ENCODE measurements at places on chromosomes 5 and 9.

GRCh38 chr5:149037817-149038216, 25.0 kb downstream of the SH3TC2 start:
- DNase-seq: no peak

GRCh38 chr9:92720807-92721535, 43.7 kb downstream of the BICD2 start:
- no peak for DNase-seq

GRCh38 chr9:110933350-110934001, 104.8 kb downstream of the LPAR1 start:
- DNase-seq: no peak

- DNase-seq: no peak
Measured at GRCh38 chr9:117234103-117234502, 180.8 kb downstream of the ASTN2 start.

DNA sequence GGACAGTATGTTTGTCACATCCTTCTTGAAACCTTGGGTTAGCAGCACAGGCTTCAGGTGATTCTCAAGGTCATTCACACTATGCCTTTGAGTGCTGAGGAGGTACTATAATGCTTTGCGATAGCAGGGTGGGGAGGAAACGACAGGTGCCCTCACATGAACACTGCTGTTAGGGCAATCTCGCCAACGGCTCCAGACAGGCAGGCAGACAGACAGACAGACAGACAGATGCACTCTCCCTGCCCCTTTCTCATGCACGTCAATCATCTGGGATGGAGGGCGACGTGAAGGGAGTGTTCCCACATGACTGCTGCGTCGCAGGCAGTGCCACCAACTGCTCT, 82.9 kb downstream of the RAPGEF1 start:
- DNase-seq: no peak

GRCh38 chr9:123309611-123310010, 41.2 kb upstream of the STRBP start:
- DNase-seq: no peak

GRCh38 chr5:107359916-107360234, 310.9 kb downstream of the EFNA5 start:
- DNase-seq: no peak

- DNase-seq: no peak
Measured at GRCh38 chr9:125544988-125545651, 161.9 kb downstream of the MAPKAP1 start.

- DNase-seq: no peak
Measured at GRCh38 chr5:117829646-117830045, 1158.7 kb downstream of the DTWD2 start.

DNA sequence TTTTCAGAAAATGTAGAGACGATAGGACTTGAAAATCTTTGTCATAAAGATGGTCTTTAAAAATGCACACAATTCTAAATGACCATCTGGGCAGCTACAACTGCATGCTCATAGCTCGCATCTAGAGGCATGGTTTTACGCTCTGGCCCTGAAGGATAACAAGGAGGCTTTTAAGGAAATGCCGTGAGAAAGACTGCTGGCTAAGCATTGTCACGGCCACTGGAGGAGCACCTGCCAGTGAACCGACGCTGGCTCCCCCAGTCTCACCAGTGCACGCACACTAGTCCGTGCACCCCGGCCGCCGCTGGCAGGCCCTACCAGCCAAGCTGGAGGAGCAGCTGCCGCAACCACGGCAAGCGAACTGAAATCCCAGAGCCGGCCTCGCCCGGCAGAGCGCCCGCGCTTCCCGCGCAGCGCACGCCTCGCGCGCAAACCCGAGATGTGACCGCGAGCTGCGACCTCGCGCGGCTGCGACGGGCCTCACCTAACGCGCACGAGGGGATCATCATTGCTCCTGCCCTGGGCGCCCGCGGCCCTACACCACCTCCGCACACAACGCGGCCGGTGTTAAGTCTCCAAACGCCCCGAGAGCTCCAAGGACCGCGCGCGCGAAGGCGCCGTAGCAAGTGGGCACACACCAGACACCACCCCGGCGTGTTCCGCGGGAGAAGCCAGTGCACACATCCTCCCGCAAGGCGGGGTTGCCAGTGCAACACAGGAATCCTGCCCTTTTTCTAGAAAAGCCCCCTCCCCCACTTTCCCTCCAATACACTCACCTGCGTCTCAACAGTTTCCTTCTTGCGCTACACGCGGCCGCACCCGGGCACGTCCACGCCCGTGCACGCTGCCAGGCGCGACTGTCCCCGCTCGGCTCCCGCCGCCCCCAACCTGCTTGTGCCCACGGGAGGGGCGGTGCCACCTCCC, 5.3 kb downstream of the ELAVL2 start:
- no peak for DNase-seq

DNA sequence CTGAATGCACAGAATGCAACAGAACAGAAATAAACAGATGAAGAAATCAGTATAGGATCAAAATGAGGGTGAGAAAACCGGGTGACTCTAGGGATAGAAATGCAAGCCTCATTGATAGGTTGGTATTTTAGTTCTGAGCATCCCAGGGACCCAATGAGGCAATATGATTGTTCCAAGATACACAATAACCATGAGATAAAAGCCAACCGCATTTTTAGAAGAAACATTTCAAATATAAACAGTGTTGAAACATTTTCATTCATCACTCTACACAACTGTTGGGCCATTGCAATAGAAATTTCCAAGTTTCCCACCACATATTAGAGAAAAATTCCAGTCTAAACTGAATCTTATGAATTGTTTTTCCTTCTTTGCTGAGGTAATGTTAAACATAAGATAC, 452.3 kb upstream of the PTGER4 start:
- no peak for DNase-seq

- DNase-seq: peak; percentile 33
Measured at GRCh38 chr9:5186416-5187169, 1.2 kb upstream of the INSL6 start.

DNA sequence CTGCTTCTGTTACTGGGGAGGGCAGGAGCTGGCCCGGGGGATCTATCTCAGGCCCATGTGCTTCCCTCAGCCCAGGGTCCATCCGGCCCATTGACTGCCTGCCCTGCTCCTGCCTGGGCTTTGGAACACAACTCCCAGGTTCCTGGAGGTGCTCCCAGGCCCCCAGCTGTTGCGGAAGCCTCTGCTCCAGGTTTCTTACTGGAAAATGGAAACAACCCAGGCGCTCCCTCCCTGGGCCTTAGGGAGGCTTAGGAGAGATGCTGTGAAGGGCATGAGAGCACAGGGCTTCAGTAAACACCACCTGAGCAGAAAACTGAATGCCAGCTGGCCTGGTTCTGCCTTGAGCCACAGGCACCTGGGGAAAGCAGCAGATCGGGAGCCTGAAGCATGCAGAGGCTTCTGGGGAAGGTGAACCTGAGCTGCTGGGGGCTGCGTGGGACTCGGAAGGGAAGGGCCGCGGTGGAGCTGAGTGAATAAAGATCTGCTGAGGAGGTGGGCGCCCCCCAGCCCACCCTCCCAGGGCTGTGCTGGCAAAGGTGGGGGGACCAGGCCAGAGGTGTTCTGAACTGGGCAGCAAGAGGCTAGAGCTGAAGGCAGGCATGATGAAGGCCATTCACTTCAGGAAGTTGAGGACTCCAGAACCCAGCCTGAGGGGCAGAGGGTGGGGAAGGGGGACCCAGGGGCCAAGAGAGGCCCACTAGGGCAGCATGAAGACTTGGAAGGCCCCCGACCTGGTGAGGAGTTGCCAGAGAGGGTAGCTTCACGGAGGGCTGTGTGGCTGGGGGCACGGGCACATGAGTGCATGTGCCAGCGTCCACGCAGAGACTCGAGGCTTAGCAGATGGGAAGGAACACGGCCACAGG, 64.8 kb downstream of the SHB start:
- no peak for DNase-seq

DNA sequence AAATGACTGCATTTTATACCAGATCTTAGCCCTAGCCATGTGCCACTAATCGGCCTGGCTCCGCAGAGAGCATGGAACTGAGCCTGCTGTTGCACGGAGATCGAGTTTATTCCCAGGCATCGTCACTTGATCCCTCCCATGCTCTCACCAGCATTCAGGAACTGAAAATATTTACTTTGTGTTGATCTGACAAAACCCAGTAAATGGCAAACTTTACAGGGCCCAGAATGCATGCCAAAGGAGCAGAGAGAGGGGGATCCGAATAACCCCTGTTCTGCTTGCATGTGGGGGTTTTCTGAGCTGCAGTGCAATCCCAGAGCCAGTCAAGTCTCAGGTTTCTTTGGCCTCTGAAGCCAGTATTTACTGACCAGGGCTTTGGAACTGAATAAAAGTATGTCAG, 87.3 kb downstream of the GAS1 start:
- no peak for DNase-seq

DNA sequence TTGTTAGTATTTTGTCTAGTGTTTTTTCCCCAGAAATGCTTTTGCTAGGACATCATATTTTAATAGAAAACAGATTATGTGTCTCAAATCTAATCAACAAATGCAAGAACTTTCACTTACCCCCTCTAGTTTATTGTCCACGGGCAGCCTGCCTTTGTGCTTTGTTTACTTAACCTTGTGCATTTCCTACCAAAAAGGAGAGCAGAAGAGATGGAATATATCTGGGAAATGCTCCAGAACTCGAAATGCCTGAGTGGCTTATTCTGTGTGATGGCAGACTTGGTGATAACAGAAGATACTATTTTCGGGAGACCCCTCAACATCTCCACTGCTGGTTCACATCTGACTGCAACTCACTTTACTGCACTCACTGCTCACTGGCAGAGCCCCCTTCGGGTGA, 33.3 kb upstream of the SPDL1 start:
- no peak for DNase-seq

- DNase-seq: no peak
Measured at GRCh38 chr5:81417052-81417451, 23.1 kb upstream of the ACOT12 start.

- no peak for DNase-seq
Measured at GRCh38 chr9:82255481-82256176, 267.1 kb downstream of the SPATA31D1 start.

GRCh38 chr5:1367149-1367548, 22.2 kb upstream of the CLPTM1L start:
- DNase-seq: no peak

GRCh38 chr5:66553368-66553912, 42.8 kb upstream of the MAST4 start:
- DNase-seq: no peak

DNA sequence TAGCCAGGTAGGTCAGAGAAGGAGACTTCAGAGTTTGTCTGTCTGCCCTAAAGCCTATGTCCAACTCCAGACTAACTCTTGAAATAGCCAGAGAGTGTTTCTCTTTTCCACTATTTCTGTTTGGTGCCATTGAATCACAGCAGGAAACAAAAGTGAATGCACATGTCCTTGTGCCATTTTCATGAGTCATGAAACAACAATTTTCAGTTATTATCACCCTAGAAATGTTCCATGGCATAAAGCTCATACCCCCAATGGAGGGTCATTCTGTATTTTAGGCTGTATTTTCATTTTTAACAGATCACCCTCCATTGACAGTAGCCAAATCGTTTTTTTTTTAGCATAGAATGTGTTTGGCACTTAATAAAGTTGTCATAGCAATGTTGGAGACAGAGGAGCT, 124.7 kb downstream of the PAPPA start:
- no peak for DNase-seq

GRCh38 chr9:91714020-91714806, 235.8 kb downstream of the ROR2 start:
- no peak for DNase-seq

DNA sequence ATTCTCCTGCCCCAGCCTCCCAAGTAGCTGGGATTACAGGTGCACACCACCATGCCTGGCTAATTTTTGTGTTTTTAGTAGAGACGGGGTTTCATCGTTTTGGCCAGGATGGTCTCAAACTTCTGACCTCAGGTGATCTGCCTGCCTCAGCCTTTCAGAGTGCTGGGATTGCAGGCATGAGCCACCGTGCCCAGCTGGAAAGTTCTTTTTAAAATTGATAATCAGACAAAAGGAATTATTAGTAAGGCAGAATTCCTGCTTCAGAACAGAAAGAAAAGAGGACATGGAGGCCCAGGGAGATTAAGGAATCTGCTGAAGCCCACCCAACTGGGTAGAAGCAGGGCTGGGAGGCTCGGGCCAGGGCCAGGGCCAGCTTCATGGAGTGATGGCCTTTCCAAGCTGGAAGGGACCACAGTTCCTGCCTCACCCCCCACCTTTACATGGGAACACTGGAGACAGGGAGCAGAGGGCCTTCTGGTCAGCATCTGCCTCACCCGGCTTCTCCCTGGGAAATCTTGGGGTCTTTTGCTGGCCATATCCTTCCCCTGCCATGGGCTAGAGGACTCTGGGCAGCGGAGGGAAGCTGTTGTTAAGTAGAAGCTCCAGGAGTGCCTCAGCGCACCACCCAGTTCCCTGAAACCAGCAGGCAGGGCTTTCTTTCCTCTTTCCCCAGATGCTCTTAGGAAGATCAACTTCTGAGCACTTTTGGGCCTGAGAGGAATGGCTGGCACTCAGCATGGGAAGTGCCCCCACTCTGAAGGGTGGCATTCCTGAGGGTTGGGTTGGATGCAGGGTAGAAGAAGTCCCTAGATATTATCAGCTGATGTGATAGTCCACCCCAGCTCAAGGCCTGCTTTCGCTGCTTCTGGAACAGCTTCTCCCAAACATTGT, 70.1 kb downstream of the RGS3 start:
- no peak for DNase-seq

DNA sequence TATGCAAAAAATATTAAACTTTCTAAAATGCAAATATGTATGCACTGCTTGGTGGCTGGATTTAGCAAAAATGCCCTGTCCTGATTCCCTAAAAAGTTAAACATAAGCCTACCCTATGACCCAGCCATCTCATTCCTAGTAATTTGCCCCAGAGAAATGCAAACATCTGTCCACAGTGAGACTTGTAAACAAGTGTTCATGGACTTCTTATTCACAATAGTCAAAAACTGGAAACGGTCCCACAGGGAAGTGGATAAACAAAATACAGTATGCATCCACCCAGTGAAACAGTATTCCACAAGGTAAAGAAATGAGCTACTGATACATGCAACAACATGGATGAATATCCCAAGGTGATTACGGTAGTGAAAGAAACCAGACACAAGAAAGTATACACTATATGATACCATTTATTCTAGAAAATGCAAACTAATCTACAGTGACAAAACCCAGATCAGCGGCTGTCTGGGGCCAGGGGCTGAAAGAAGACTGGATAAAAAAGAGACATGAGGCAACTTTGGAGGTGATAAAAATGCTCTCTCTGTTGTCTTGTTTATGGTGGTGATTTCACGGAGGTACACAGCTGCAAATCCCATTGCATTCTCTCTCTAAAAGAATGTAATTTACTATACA, 277.3 kb downstream of the GLIS3 start:
- no peak for DNase-seq

- no peak for DNase-seq
Measured at GRCh38 chr5:81961651-81962440, 10.0 kb upstream of the ATG10 start.

GRCh38 chr5:175900157-175900556, 28.8 kb downstream of the CPLX2 start:
- no peak for DNase-seq

DNA sequence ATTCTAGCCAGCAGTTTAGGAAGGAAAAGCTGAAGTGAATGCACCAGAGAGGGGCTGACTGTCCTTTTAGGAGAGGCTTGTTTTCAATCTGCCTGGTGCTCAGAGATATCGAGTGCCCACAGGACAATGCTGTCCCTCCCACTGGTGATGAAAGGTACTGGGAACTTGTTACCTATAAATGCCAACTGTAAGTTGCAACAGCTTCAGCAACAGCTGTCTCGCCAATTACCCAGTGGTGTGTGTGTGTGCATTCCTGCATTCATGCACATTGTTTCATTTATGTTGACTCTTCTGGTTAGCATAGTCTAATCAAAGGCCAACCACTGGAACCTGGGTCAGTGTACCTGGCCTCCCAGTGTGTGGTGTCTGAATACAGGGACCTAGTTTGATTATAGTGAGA, 161.1 kb downstream of the CSNK1G3 start:
- no peak for DNase-seq
